ENCODE measurements at places on chromosomes 16 and 17.

DNA sequence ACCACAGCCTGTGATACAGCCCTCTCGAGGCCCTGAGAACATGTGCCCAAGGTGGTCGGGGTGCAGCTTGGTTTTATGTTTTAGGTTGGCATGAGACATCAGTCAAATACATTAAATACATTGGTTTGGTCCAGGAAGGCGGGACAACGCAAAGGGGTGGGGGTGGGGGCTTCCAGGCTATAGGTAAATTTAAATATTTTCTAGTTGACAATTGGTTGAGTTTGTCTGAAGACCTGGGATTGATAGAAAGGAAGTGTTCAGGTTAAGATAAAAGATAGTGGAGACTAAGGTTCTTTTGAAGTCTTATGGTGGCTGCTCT, 1.2 kb upstream of the ZKSCAN2 start:
- DNase-seq: no peak

DNA sequence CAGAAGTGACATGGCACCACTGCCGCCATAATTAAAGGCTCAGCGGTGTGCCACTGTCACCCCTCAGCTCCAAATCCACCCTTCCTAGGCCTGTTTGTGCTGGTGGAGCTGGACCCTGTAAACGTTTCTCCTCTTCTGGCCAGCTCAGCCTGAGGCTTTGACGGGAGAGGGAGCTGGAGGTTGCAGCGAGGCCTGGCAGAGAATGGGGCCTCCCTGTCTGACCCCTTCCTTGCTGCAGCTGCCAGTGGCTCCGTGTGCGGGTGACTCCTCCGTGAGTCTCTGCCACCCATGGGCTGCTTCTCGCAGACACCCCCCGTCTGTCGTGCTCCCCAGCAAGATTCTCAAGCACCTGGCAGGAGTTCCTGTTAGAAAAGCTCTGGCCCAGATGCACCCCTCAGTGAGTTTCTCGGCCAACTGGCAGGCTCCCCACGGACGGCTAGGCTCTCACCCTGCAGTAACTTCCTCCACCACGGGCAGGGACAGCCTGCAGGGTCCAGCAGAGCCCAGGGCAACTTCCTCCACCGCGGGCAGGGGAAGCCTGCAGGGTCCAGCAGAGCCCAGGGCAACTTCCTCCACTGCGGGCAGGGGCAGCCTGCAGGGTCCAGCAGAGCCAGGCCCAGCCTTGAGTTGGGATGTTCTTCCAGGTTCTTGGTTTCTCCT, 4.7 kb upstream of the CHMP6 start:
- DNase-seq: no peak

DNA sequence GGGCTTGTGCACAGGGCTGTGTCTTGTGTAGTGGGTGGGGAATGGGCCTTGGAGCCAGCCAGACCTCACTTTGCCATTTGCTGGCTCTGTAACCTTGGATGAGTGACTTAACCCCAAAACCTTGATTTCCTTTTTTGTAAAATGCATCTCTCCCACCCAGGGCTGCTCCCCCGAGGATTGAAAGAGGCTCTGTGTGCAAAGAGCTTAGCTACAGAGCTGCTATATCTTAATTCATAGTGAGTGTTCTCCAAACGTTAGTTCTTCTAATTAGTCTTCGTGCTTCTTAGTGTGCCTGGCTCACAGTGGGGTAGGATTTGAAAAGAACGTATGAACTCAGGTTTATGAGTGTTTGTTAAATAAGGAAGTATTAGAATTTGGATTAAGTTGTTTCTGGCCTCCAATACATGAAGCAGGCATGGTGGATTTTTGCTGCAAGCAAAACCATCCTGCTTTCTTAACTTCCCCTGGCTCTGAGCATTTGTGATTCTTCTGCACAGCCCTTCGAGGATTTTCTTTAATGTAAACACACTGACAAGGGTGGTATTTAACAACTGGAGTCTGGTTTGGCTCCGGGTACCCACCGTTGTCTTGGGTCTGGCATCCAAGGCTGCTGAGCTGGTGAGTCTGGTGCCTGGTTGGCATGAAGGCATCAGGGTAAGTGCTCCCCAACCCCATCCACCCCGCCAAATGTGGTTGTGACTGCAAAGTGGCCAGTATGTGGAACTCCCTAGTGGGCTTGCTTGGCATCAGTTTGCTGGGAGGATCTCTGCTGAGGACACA, 29.7 kb downstream of the KSR1 start:
- DNase-seq: no peak

GRCh38 chr17:33381201-33381600, 88.1 kb upstream of the ASIC2 start:
- no peak for DNase-seq

- no peak for DNase-seq
These were observed 2.5 kb downstream of the KRTAP2-2 start for GRCh38 chr17:41052566-41052965.

- DNase-seq: no peak
These were observed 9.1 kb downstream of the ASIC2 start for GRCh38 chr17:33284022-33284421.

DNA sequence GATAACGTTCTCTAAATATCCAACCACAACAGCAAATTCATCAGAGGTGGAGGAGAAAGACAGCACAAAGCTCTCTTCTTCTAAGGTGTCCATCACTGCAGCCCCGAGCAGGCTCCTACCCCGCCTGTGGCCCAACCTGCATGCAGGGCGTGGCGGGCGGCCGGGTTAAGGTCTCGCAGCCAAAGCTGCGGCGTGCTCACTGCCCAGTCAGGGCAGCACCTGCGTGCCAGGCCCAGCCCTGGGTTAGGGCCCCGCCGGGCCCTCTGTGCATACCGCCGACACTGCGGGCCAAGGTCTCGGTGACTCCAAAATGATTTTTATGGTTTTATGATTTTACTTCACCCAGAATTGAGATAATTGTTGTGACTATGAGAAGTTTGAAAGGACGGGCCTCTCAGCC, 57.8 kb downstream of the FOXK2 start:
- no peak for DNase-seq

DNA sequence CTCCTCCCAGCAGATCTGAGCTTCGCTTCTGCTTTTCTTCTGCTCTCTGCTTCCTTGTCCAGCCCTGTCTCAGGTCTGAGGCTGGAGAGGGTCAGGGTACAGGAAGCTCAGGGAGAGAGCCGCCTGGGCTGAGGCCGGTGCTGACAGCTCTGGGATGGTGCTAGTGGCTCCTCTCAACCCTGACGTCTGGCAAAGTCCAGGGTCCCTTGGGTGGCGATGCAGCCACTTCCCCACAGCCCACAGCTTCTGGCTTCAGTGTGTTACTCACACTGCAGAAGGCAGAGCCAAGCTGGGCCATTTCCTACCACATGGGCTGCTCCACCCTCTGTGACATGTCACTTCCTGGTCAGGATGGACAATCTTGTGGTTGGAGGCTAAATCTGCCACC, at the start of gene CD300C:
Gene CD300C (minus strand): TSS at position 273 of the 388 bp plus-strand sequence. CDS start 333 bp downstream, outside the sequence.
- DNase-seq: no peak

Data from activated CD4-positive, alpha-beta T cell treated with anti-CD3 and anti-CD28 coated beads, Interleukin-2, amount 50 U/mL, for 4 hours (primary cell).